AG09309 (cell line): ENCODE measurements at places on chromosomes 5 and 9.

DNA sequence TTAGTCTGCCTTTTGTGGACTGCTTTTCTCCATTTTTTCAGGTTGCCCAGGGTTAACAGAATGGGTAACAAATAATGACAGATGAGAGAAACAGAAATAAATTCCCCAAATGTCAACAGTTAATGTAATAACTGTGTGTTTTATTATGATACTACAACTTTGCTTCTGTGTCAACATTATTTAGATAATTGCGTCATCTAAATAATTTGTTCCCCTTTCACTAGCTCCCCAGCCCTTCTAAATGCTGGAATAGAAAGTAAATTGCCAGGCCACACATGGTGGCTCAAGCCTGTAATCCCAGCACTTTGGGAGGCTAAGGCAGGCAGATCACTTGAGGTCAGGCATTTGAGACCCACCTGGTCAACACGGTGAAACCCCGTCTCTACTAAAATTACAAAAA lies 53.5 kb downstream of the RNF38 start:
- no peak for DNase-seq

GRCh38 chr9:126704157-126704891 lies 90.6 kb downstream of the LMX1B start:
- DNase-seq, result no peak

DNA sequence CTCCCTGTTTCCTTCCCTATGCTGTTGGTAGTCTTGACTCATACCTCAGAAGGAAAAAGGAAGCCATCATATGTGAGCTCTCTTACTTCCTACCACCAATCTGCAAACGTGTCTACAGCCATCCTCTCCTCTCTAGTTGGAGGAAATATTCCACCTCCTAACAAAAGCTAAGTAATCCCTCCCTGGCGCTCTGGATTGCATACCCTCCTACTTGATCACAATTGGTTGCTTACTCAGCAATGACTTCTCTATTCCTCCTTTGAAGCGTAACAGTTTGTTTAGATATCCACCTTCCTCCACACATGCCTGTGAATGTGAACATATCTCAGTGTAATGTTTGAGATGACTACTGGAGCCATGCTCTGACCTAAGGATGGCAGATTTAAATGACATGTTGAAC lies 18.2 kb downstream of the RUSC2 start:
- DNase-seq, result no peak

DNA sequence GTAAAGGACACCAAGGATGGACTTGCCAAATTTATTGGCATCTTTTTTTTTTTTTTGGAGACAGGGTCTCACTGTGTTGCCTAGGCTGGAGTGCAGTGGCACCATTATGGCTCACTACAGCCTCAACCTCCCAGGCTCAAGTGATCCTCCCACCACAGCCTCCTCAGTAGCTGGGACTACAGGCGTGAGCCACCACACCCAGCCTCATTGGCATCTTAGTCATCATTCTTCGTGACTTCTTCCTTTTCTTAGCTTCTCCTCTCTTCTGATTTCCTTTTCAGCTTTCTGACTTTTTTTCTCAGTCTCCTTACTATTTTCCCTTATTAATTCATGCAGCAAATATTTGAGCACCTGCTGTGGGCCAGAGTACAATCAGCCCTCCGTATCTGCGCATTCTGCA lies 6.1 kb downstream of the MAML1 start:
- no peak for DNase-seq

DNA sequence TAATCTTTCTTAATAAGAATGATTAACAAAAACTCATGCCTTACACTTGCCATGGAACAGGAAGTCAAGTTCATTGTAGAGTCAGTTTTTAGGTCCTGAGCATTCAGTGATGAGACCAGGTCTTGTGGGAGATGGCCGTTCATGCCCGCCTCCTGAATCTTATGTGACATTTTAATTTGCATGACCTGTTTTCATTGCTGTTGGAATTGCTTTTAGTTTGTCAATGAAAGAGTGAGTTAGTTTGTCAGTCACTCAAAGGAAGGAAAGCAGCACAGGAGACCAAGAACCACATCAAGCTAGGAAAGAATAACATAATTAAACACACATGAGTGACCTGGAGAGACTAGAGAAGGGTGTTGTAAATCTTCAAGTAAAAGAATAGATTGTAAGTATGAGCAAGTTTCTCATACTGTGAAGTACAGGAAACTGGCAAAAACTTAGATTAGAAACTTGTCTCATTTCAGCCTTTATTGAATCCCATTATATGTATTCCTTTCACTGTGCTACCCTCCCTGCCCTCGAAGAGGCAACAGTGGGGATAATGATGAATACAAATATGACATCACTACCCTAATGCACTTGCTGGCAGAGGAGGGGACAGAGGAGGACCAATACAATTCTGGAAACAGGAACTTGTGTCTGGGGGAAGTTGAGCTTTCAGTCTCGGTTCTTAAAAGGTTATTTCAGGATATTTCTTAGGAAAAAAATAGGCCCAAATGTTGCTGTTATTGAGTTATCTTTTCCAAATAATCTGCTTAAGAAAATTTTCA lies 64.3 kb upstream of the C6 start:
- DNase-seq, result no peak

GRCh38 chr5:177312649-177313181 lies 1.0 kb upstream of the MXD3 start:
- DNase-seq, result no peak

- DNase-seq, result no peak
Measured at GRCh38 chr9:5440426-5440825, 2.7 kb upstream of the PLGRKT start.

- no peak for DNase-seq
Measured at GRCh38 chr9:86821006-86821845, 126.1 kb downstream of the GAS1 start.

- DNase-seq, result no peak
Measured at GRCh38 chr5:25516141-25516540, 871.4 kb upstream of the CDH10 start.

DNA sequence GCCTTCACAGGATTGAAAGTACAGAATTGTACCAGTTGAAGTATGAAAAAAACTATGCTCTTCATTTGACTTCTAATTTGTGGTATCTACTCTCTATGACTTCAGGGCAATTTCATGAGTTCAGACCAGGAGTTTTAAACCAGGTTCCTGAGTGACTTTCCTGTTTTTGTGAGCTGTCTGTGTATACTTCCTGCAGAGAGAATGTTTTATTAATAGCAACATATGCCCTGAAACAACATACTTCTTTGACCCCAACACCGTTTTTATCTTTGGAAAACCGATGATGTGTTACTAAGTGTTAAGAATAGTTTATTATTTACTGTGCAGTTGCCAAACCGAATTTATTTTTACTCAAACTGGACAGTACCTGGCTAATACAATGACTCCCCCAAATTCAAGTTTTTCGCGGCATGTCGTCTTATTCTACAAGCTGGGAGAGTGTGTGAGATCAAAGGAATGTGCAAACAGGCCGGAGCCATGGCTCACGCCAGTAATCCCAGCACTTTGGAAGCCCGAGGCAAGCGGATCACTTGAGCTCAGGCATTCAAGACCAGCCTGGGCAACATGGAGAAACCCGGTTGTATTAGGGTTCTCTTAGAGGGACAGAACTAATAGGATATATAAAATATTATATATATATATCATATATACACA lies 58.7 kb upstream of the ERBIN start:
- no peak for DNase-seq

- DNase-seq, result no peak
Measured at GRCh38 chr5:37557734-37558293, 178.7 kb downstream of the WDR70 start.
